ENCODE measurements at places on chromosomes 7 and 10.

- DNase-seq, result no peak
These were observed 212.8 kb downstream of the PTN start for GRCh38 chr7:137130751-137131158.

DNA sequence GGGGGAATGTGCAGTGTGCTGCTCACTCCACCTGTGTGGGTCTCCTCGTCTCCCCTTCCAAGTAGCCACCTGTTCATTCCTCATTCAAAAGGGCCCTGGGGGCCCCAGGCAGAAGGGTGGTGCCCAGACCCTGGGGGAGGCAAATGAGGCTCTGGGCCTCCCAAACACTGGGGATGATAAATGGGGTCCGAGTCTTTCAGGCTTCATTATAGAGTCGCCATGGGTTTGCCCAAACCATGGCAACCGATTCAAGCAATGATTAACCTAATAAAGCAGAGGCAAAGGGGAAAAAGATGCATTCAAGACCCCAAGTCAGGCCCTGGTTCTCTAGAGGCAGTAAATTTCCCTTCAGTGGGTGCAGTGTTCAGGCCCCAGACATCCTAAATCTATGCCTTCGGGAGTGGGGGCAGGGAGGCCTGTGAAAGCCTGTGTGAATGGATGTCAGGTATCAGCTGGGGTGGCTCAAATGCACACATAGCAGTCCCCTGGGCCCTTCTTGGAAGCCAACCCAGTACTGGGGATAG is 10.4 kb downstream of the NEUROG3 start:
- no peak for DNase-seq

GRCh38 chr7:22350466-22351328 is 6.3 kb downstream of the RAPGEF5 start:
- DNase-seq, result no peak

GRCh38 chr10:21494191-21495001 is 31.1 kb downstream of the SKIDA1 start:
- no peak for DNase-seq

GRCh38 chr7:111678281-111678680 is 116.0 kb upstream of the IMMP2L start:
- DNase-seq, result no peak

- DNase-seq, result no peak
These were observed 5.8 kb downstream of the PSMA2 start for GRCh38 chr7:42926204-42926603.

DNA sequence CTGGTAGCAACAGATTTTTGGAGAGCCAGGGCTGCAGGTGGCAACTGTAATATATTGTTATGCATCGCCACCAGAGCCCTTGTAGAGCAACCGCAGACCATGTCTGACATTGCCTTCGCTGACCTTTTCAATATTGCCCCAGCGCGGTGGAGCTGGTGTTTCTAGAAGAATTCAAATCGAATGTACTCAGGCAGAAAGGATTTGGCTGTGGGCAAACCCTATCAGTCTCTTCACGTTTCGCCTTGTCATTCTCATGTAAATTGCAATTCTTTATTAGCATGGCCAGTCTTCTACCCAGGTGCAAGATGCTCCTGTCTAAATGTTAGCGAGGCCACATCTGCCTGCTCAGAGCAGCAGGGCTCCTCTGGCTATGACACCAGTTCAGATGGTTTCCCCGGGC is 490.2 kb upstream of the AUTS2 start:
- DNase-seq, result no peak

DNA sequence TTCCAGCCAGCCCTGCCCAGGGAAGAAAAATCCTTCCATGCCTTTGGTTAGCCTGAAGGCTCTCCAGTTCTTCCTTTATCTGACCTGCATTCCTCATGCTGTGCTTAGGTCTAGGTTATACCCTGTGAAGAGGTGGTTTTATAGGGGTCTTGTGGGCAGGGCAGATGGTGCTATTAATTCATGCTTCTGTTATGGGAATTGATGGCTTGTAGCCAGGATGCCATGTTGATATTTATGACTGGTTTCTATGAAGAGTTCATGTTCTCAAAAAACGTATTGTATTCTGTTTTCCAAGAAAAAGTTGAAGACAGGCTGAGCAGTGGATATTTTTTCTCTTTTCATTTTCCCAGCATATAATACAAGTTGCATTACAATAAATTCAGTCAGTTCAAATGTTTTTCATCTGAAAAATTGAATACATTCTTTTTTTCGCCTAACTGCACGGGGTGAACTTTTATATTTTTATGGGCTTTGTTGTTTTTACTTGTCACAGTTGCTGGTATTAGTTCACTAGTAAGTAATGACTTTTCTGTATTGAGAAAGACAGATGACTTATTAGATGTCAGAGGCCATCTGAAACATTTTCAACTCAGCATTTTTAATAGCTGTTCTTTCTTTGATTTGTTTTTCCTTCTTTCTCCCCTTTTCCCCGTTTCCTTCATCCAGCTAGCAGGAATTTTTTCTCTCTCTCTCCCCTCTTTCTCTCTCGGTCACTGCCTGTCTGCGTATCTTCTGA is 322.8 kb downstream of the LRMDA start:
- no peak for DNase-seq

DNA sequence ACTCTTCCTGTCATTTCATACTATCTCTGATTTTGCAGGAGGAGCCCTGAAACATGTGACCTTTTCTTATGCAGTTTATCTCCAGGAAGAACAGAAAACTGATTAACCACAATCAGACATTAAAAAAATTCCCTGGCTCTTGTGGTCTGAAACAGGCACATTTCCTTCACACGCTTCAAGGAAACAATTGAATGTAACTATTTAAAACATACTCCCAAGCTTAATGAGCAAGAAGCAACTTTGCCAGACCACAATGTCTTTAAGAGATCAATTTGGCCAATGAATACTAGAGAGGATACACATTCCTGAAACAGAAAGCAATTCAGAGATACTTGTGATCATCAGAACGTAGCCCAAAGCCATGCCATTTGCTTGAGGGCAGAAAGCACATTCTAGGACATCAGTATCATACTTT is 65.8 kb downstream of the PIP4K2A start:
- no peak for DNase-seq

DNA sequence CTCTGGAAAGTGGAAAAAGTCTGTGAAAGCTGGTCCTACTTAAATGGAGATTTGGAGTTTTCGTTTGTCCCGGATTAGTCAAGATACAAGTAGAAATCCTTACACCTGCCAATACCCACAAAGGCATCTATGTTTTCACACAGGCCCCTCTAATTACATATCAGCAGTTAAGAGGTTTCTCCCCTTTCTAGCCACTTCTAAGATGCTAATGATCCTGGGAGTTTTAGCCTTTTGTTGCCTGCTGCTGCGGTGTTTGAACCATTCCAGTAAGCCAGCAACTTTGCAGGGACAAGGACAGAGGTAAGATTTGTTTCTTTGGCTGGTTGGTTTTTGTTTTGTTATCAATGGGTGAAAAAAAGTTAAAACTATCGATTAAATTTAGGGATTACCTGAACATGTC is 5.8 kb upstream of the C1QL3 start:
- DNase-seq, result no peak

GRCh38 chr10:89959433-89960110 is 258.2 kb downstream of the KIF20B start:
- DNase-seq, result no peak

DNA sequence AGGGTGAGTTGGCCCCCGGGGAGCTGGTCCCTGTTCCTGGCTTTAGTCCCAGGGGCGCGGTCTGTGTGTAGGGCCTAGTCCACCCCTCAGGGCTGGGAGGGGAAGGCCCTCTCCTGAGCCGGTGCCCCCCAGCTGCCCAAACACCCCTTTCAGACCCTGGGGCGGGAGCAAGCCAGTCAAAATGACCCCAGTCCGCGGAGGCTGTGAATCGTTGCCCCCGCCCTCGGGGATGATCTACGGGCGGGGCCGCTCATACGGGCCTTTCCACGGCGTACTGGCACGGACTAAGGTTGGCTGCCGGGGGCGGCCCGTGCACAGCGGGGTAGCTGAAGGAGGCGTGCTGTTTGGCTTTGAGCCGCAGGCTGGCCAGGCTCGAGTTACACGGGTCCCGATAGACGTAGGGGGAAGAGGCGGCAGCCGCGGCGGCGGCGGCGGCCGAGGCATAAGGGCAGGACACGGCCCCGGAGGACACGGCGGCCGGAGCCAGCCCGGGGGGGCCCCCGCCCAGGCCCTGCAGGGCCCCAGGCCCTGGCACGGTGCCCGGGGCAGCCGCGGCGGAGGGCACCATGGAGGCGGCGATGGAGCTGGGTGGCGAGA is 4.3 kb downstream of the ELOVL3 start:
- DNase-seq, result peak; percentile 45

GRCh38 chr7:93715234-93715633 is 140.7 kb upstream of the CALCR start:
- peak; percentile 11 for DNase-seq

GRCh38 chr10:5041471-5042023 is 37.9 kb upstream of the AKR1C2 start:
- no peak for DNase-seq

GRCh38 chr10:5599613-5600520 is 66.5 kb downstream of the ASB13 start:
- no peak for DNase-seq

- no peak for DNase-seq
These were observed 21.7 kb upstream of the WNT16 start for GRCh38 chr7:121307021-121307574.

GRCh38 chr10:84004221-84004620 is 135.1 kb upstream of the GHITM start:
- DNase-seq, result no peak

GRCh38 chr10:122282909-122283308 is 11.8 kb downstream of the BTBD16 start:
- DNase-seq, result no peak

GRCh38 chr10:53765311-53765710 is 992.7 kb upstream of the MBL2 start:
- DNase-seq, result no peak

DNA sequence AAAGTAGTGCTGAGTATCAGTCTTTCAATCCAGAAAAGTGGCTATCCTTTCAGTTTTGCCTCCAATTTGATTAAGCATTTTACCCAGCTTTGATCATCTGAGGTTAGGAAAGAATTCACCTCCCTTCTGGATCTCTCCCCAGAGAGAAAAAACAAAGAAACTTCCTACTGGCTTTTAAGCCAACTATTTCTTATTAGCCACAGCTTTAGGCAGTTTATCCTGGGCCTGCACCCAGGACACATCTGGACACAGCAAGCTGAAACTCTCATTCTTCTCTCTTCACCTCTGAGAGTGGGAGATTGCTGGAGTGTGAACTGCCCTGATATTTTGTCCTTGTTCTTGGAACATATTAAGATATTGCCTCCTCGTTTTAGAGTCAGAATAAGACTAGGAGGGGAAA is 43.5 kb upstream of the LSM8 start:
- DNase-seq, result peak; percentile 3

GRCh38 chr7:832167-832967 is at the start of gene SUN1:
Gene SUN1 (plus strand): TSS chr7:832476. CDS start chr7:832525, 49 bp downstream.
- DNase-seq, result no peak

DNA sequence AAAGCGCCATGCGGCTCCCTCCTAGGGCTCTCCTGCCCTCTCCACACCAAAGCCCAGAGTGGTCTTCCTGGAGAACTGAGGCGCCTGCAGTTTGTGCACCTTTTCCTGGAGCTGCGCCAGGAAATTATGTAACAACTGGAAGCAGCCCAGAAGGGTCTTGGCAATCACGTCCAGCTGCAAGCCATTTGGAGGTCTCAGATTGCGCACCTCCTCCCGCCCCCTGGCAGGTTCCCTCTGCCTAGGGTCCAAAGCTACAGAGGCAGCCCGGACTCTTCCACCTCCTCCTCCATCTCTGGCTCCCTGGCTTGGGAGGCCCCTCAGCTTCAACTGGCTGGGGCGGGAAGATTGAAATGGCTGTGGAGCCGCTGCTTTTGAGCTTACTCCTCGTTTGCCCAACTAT is 34.0 kb upstream of the SFTPD start:
- peak; percentile 53 for DNase-seq

DNA sequence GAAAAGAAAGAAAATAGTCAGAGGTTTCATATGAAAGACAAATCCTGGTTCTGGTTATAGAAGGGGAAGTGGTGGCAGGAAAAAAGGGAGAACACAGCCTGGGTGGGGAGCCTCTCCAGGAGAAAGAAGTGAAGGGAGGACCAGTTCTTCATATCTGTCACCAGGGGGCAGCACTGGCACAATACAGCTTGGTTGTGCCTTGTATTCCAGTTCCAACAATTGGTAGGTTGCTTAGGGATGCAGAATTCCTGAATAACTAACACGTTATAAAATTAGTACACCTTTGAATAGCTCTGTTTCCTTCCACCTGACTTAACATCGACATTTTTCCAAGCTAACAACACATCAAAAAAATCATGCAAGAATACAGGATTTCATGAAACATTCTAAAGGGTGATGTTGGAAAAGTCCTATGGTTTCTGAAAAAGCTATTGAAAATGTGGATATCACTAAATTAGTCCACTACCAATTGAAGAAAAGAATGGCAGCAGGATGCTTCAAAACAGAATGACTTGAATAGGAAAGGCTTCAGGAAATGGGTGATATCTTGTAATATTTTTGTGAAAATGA is 52.9 kb downstream of the CYP26A1 start:
- no peak for DNase-seq

GRCh38 chr7:138752518-138753149 is 45.2 kb upstream of the TMEM213 start:
- DNase-seq, result no peak

GRCh38 chr7:137716061-137716460 is 130.7 kb downstream of the DGKI start:
- no peak for DNase-seq

- no peak for DNase-seq
These were observed 129.5 kb downstream of the ZNF716 start for GRCh38 chr7:57579454-57579853.

- no peak for DNase-seq
These were observed 33.7 kb downstream of the RAB11FIP2 start for GRCh38 chr10:118012952-118013525.

GRCh38 chr7:105439174-105439893 is 50.6 kb upstream of the SRPK2 start:
- DNase-seq, result no peak

GRCh38 chr10:101157756-101158458 is 26.8 kb downstream of the TLX1 start:
- no peak for DNase-seq

DNA sequence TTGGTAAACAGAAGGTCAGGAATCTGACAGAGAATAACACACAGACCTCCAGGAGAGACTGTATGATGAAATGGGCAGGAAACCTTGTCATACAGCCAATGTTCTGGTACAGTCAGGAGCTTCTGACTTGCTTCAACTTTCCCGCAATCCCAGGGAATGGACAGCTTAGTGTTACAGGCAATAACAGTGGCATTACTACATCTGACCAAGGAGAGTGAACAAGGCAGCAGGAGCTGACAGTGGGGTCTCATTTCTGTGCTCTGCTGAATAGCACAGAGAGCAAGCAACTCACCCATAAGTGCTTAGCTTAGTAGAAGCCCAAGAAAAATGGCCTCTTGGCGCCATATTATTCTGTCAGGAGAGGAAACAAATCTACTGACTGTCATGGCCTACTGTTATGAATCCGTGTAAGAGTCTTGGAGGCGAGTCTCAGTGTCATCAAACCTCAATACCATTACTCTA is 186.2 kb upstream of the MTPN start:
- DNase-seq, result no peak

DNA sequence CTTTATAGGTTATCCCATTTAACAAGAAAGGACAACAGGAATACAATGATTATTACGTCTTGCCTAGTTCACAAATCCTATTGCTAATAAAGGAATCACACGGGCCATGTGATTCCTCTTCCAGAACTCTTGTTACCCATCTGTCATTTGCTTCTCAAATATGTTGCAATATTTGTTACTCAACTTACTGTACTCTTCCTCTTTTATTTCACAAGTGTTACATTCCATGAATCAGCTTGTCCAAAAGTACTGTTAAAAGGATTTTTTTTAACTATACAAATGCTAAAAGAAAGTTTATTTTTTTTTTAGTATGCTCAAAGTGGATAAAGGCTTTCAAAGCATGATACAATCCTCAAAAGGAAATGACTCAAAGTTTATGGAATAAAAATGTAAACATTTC is 3.9 kb upstream of the CD36 start:
- DNase-seq, result no peak
